CD4-positive, CD25-positive, alpha-beta regulatory T cell (primary cell): ENCODE measurements at places on chromosomes 3 and 15. TPM values are rescaled to one million over a fixed set of nuclear protein-coding genes. Genes with fewer than 3 reads are reported as not detected.

Gene SKOR1
- polyA plus RNA-seq = not detected

Gene TMEM108
- polyA plus RNA-seq = not detected

Gene AP3B2
- polyA plus RNA-seq = not detected

Gene ACAN
- polyA plus RNA-seq = 0.32 TPM

Gene PRSS50
- polyA plus RNA-seq = not detected

Gene FBXL2
- polyA plus RNA-seq = 0.05 TPM

Gene CD80
- polyA plus RNA-seq = 1.8 TPM

Gene IQCH
- 0.32 TPM for polyA plus RNA-seq

Gene CFAP100
- polyA plus RNA-seq = not detected

Gene CLDN11
- polyA plus RNA-seq = not detected

Gene PSTPIP1
- 41.3 TPM for polyA plus RNA-seq

Gene GP9
- not detected for polyA plus RNA-seq

Gene CELSR3
- polyA plus RNA-seq = 0.31 TPM

Gene TIMP4
- not detected for polyA plus RNA-seq

Gene TRAK1
- polyA plus RNA-seq = 2.6 TPM
